ENCODE measurements at places on chromosomes 2 and 18.

DNA sequence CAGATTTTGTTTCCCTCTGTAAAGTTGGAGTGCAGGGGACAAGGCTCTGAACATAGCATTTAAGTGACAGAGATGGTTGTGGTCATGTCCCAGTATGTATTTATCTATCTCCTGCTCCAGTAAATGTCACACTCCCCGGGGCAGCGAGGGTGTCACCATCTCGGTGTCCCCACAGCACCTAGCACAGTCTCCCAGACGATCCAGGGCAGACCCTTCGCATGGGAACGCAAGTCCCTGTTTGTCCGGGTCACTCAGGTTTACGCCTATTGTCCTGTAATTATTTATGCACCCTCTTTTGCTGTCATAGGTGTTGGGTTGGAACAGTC lies 12.6 kb upstream of the NTSR2 start:
- no peak for DNase-seq

DNA sequence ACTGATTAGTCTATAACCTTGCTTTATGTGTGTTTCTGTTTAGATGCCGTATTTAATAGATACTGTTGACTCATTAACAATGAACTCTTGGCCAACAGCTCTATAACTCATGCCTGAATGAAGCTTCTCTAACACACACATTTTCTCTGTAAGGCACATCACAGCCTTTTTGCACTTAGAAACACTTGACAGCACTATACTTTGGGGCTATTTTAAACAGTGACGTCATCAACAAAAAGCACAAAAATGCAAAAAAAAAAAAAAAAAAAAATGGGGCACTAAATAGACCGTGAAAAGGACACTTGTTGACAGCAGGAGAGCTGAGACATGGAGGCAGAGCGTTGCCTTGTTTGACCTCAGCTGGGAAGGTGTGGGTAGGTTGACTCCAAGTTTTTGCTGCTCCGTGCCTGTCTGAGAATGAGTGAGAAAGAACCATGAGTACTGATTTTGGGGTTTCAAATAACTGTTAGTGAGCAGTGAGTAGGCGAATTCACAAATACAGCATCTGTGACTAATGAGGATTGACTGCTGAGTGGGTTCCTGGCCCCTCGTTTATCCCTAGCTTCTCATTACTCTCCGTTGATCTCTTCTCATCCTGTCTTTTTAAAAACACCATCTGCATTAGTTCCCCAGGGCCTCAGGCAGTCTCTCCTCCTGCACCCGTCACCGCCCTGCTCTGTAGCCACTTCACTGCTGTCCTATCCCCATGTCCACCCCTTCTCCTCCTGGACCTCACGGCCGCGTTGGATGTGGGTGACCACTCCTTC lies 24.4 kb downstream of the SPP2 start:
- no peak for DNase-seq

GRCh38 chr2:7911196-7911595 lies 770.7 kb upstream of the ID2 start:
- no peak for DNase-seq

DNA sequence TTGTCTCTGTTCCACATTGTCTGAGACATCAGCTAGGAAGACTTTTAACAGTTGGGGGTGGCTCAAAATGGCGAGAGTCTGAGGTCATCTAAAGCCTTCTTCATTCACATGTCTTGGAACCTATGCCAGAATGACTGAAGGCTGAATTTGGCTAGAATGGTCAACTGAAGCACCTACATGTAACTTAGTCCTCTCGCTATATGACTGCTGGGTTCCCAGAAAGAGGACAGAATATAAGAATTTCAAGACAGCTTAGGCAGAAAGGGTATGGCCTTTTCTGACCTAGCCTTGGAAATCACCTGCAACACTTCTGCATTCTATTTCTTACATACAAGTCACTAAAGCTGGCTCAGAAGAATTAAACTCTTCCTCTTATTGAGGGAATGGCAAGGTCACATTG lies 75.6 kb upstream of the OTX1 start:
- no peak for DNase-seq

- DNase-seq, result no peak
Measured at GRCh38 chr2:236820763-236821344, 251.2 kb downstream of the ACKR3 start.

GRCh38 chr2:113127646-113128570 lies 510 bp downstream of the IL1RN start:
- DNase-seq, result no peak

- DNase-seq, result no peak
Measured at GRCh38 chr18:31596081-31596872, 4.6 kb downstream of the TTR start.

DNA sequence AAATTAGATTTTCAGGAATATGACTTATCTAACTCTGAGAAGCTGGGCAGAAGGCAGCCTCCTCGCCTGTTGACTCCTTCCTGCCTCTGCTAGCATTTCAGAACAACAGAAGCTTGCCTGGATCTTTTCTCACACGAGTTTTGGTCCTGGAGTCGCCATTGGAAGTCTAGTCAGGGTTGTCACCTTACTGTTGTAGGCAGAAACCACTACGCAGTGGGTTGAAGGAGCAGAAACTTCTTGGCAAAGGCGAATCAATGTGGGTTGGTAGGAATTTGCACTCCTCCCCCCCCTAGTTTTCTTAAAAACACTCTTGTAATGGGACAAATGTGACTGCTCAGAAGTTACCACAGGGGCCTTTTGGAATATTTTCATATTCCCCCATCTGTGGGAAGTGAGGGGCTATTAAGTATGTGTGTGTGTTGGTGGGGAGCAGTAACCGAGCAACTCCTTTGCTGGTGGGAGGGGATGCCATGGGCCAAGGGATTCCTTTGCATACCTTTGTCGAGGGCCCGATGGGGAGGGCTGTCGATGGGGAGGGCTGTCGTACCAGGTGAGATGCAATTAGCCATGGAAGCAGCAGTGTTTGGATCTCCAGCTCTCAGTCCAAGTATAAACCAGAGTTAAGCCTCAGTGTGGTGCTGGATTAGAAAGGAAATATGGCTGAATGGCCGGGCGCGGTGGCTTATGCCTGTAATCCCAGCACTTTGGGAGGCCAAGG lies 117.4 kb downstream of the FMNL2 start:
- DNase-seq, result no peak

- DNase-seq, result no peak
Measured at GRCh38 chr18:448116-448790, 52.2 kb downstream of the COLEC12 start.

DNA sequence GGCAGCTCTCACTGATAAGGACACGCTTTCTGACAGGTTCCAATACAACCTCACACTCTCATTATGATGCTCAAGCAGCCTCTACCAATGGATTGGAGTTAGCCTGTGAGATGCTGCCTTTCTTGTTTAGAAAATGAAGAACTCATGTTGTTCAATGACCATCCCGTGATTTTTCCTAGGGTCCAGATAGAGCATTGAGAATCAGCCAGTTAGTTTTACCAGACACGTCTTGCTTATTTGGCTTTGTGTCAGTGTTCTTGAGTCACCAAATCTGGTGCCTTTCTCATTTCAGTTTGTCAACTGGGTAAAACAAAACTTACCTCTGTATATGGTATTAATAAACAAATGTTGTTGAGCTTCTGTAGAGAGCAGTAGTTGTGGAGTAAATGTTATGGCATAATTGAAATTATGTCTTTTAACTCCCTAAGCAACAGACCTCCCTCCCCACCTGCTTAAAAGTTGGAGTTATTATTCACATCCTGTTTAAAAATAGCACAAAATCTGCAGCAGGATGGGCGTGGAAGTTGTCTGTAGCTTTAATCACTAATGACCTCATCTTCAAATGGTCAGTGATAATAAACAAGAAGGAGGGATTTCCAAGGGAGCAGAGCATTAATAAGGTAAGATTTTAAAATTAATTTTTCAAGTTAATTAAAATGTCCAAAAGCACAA lies 167.3 kb downstream of the HRH4 start:
- DNase-seq, result no peak

- no peak for DNase-seq
Measured at GRCh38 chr2:39696838-39697237, 31.1 kb downstream of the TMEM178A start.

- DNase-seq, result no peak
Measured at GRCh38 chr2:29295845-29296244, 180.6 kb downstream of the CLIP4 start.

- no peak for DNase-seq
Measured at GRCh38 chr2:37326285-37326684, 1.7 kb upstream of the PRKD3 start.

DNA sequence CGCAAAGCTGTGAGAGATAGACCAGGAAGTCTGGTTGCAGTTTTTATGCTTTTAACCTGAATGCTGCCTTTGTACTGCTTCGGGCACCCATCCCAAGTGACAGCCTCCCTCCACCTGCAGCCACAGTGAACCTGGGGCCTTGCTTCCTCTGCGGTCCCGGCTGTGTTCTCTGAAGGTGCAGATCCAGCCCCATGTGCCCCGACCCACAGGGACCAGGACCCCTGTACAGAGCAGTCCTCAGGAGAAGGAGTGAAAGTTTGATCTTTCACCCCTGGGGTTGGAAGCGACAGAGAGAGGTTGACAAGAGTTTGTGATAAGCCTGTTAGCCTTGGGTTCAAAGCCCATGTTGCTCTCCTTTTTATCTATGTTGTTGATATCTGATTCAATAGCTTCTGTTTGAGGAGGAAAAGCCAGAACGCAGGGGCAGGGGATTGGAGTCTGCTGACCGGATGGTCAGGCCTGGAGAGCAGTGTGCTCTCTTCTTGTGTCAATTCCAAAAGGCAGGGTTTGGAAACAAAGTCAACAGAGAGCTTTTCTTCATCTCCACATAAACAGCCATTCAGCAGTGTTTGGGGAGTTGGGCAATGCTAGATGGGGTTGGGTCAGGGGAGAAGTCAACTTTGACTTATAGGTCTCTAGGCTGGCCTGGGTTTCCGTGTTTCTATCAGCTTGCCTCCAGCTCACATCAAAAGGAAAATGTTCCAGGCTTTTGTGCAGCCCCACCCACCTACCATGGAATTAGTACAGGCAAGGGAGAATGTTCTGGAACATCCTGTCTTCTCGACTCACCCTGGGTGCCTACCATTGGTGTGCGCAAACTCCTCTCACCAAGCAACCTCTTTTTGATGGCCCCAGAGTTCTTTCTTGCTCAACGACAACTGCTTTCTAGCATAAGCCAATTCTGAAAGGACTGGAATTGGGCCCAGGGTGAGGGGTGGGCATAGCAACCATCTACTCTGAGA lies 214.9 kb downstream of the ALPK2 start:
- no peak for DNase-seq

DNA sequence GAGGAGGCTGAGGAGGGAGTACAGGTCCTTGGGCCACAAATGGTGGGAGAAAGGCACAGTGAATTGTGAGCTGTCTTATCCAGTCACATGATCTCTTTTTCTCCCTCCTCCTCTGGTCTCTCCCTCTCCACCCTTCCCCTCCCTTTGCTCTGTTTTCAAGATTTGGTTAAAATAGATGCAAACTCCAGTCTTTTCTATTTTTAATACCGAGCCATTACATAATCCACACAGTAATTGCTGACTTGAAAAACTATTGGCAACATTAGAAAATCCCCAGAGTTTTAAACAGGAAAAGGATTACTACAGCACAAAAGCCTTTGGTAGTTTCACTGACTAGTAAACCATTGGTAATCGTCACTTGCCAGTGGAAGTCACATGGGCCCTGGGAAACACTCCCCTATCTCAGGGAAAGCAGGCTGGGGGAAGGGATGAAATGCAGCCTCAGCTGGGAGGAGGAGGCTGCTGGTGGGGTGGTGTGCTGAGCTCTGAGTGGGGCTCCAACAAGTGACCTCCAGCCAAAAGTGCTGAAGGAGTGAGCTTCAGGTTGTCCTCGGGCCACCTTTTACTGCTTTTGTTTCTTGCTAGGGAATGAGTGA lies 57.4 kb upstream of the PCBP1 start:
- DNase-seq, result no peak

- DNase-seq, result no peak
Measured at GRCh38 chr18:24112874-24113615, 25.8 kb upstream of the CABYR start.

GRCh38 chr2:11057031-11057430 lies 98.2 kb upstream of the SLC66A3 start:
- DNase-seq, result no peak

DNA sequence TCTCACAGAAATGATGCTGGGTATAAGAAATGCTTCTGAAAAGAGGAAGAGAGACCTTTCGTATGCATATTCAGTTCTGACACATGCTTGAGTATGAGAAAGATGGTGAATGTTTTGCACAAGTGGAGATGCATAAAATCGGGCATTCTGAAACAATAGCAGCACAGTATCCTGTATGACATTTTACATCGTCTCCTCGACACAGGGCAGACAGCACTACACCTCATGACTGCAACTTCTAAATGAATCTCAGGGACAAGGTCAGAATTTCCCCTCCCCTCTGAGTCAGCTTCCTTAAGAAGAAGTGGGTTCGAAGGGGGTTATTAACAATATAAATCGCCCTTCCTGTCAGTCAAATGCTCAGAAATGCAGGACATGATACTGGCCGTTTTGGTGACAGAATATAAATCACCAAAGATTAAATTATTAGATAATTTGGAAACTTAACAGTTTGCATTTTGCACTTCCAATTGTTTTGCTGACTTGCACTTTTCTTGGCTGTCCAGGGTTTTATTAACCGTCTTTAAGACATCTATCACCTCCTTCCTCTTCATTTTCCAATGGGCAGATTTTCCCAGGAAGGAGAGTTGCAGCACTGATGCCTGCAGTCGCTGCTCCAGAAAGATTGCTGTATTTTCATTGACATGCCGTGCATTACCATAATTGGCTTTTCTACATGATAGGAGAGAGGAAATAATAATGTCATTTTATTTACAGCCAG lies 57.2 kb downstream of the TSHZ1 start:
- DNase-seq, result no peak

DNA sequence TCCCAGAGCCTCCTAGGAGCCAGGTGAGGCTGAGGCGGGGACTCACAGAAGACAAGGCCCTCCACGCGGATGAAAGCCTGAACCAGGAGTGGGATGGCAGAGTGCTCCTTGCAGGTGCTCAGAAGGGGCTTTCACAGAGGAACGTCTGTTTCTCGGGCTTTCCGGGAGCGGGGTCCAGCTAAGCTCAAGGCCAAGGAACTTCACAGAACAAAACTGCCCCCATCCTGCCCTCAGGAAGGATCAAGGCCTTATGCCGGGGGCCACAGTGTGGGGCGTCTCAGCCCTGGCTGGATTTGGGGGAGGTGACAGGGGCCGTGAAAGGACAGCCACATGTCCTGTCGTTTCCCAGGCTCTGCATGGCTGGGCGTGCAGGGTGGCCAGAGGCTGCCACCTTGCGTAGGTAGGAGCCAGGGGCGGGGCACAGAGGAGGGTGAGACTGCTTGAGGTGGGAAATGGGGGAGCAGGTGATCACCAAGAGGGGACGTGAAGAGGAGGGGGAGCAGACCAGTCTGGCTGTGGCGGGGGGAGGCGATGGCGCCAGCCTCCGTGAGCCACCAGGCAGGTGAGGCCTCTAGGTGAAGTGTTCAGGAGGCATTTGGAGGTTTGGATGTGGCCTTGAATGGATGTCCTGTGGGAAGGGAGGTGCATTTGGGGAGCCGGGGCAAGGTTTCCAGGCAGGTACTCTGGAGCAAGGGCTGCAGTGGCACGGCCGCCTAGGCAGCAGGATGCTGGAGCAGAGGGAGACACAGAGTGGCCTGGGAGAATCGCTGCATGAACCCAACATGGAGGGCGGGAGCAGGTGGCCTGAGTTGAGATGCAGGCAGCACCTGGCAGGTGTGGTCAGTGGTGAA lies 79.1 kb downstream of the TWIST2 start:
- no peak for DNase-seq
